Osteocyte (in vitro differentiated cells): ENCODE measurements at places on chromosomes 3 and 15. TPM values are rescaled to one million over a fixed set of nuclear protein-coding genes. Genes with fewer than 3 reads are reported as not detected.

DNA sequence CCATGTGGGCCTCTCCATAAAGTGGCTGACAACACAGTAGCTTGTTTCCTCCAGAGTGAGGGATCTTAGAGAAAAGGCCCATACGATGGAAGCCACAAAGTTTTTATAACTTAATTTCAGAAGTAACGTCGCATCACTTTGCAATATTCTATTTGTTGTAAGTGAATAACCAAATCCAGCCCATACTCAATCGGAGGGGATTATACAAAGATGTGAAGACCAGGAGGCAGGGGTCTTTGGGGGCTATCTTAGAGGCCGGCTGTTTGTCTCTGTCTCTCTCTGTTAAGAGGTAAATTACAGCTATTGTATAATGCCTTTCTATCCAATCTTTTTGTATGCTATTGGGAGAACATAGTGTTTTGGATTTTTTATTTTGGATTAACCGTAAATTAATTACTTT lies 9.1 kb downstream of the ARIH1 start:
- H3K36me3 ChIP-seq: peaks cover 21% of the 10 kb centered on the region
- no peak overlapping the region for H3K4me3 ChIP-seq
- no peak for DNase-seq
- H3K4me1 ChIP-seq: peaks cover 32% of the 10 kb centered on the region
- peak overlapping the region; percentile 41 for H3K27ac ChIP-seq

- no peaks in the 10 kb centered on the region for H3K36me3 ChIP-seq
- no peak overlapping the region for H3K4me3 ChIP-seq
- H3K27me3 ChIP-seq: peaks cover 12% of the 10 kb centered on the region
Measured at GRCh38 chr15:100007609-100008008, 274.4 kb upstream of the LYSMD4 start.

- H3K27ac ChIP-seq: no peak overlapping the region
- H3K27me3 ChIP-seq: no peaks in the 10 kb centered on the region
- H3K4me3 ChIP-seq: no peak overlapping the region
- no peak for DNase-seq
Measured at GRCh38 chr3:45163481-45163880, 17.3 kb upstream of the CDCP1 start.

DNA sequence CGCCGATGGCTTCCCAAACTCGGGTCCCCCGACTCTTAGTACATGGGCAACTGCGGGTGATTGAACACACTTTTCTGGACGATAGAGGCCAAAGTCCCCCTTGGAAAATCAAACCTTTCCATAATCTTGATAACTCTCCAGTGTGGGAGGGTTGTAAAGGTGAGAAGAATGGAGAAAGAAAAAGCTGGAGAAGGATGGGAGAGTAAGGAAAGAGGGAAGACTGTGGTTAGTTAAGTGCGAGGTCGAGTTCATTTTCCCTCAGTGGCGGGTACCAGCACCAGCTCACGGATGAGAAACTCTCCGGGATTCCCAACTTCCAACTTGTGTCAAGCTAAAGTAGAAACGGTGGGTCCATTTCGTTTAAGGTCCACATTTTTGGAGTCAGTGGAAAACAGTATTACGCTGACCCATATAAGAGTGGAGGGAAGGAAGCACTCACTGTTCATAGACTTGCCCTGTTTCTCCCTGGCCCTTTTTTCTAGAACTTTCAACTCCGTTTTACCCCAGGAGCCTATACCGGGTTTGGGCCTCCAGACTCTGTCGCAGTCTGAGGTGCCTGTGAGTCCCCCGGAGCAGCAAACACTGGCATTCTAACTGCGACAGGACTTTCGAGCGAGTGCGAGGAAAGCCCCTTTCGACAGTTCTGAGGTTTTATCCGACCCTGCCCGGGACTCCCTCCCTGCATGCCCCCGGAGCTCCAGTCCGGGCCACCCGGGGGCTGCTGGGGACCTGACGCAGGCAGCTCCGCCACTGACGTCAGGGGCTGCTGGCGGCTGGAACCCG lies 14.8 kb downstream of the ZIC1 start:
- H3K36me3 ChIP-seq: no peaks in the 10 kb centered on the region
- peak overlapping the region; percentile 67 for H3K4me3 ChIP-seq
- H3K27me3 ChIP-seq: no peaks in the 10 kb centered on the region
- peaks cover 15% of the 10 kb centered on the region for H3K4me1 ChIP-seq
- H3K27ac ChIP-seq: no peak overlapping the region

Gene KCNAB1
- total RNA-seq: 0.21 and 0.24 TPM in 2 replicates

Gene GOLGA8Q
- 1.3 and 1.6 TPM in 2 replicates for total RNA-seq

DNA sequence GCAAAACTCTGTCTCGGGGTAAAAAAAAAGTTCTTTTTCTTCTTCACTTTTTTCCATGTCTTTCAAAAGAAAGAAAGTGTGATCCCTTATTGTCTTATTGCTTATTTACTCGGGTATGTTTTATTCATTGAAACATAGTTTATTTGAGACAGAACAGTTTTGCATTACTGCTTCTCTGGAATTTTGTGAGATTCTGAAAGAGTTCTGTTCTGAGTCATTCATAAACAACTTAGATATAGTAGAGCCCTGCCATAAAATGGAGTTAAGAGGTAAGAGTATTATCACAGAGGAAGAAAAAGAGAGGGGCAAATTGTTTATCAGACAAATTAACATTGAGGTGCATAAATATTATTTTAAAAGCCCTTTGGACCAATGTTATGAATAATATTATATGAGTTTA lies 522.2 kb downstream of the ROBO2 start:
- no peak for DNase-seq
- H3K4me3 ChIP-seq: no peak overlapping the region
- no peak overlapping the region for H3K27ac ChIP-seq

DNA sequence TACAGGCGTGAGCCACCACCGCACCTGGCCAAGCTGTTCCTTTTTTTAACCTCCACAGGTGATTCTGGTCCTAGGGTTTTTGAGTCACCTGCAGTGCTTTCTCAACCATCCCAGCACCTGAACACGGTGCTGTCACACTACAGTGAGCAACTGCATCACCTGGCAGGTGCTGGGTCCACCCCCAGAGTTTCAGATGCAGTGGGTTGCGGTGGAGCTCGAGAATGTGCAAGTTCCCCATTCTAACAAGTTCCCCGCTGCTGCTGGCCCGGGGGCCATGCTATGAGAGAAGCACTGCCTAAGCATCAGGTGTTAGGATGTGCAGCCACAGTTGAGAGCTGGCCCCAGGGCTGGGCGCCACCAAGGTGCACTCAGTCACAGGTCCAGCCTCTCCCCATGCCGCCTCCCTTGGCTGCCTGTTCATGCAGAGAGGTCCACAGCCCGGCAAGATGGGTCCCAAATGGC lies 18.0 kb downstream of the ISG20 start:
- H3K27me3 ChIP-seq: no peaks in the 10 kb centered on the region
- no peaks in the 10 kb centered on the region for H3K36me3 ChIP-seq
- H3K4me3 ChIP-seq: no peak overlapping the region
- H3K4me1 ChIP-seq: peaks cover 42% of the 10 kb centered on the region

DNA sequence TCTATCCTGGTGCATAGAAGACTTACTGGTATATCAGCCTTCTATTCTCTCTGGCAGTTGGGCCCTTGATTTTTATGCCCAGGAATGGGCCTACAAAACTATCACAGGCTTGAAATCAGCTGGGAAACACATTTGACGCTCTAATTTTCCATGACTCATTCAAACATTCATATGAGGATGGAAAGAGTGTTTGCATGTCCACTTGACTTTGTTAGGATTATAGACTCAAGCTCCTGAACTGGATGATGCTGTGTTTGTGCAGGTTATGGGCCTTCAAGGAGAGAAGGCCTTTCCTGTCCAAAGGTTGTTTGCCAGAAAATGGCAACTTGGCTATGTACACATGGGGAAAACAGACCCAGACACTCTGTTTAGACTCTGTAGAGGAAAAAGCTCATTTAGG lies 219.9 kb downstream of the GAP43 start:
- H3K36me3 ChIP-seq: no peaks in the 10 kb centered on the region
- no peak for DNase-seq
- H3K4me1 ChIP-seq: no peaks in the 10 kb centered on the region
- no peaks in the 10 kb centered on the region for H3K27me3 ChIP-seq
- H3K4me3 ChIP-seq: no peak overlapping the region

- no peak for DNase-seq
- H3K4me1 ChIP-seq: peaks cover 12% of the 10 kb centered on the region
- H3K36me3 ChIP-seq: no peaks in the 10 kb centered on the region
- no peak overlapping the region for H3K27ac ChIP-seq
Measured at GRCh38 chr15:40844696-40845030, 815 bp downstream of the SPINT1 start.

GRCh38 chr3:156680243-156680914 lies 6.0 kb downstream of the TIPARP start:
- peaks cover 79% of the 10 kb centered on the region for H3K4me1 ChIP-seq

Gene PIF1
- 4.2 and 4.8 TPM in 2 replicates for total RNA-seq
